NCI-H1694 treated with DMSO at 0.1 percent for 48 hours (cell line): ENCODE measurements at places on chromosomes 7 and 10.

DNA sequence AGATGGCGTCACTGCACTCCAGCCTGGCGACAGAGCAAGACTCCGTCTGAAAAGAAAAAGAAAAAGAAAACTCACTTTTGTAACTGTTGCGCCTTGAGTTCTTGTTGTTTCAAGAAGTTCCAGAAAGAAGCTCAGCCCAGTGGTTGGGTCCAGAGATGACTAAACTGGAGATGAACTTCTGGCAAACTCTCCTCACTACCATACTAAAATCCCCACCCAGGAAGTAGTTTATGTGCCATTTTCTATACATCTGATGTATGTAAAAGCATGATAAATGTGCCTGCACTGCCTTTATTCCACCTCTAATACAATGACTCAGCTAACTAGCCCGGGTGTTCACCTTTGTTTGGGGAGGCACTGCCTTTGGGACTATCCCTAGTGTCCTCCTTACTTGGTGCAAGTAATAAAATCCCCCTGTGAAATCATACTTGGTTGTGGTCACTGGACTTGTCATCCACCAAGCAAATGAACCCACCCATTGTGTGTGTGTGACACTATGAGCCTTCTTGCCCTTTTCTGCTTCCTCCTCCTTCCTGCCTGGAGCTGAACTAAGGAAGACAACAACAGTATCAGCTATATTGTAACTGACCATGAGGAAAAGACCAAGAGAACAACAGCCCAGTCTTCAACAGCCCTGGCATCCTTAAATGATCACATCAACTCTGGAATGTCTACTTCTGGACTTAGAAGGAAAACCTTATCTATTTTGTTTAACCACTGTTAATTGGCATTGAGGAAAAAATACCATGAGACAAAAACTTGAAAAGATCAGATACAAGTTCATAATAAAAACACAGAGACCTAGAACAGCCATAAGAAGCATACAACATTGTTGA is 33.6 kb downstream of the JMJD1C start:
- no peak for DNase-seq

GRCh38 chr10:63116452-63117072 is 16.6 kb upstream of the NRBF2 start:
- no peak for DNase-seq

- DNase-seq = no peak
Measured at GRCh38 chr7:99897322-99898022, 20.6 kb upstream of the OR2AE1 start.

GRCh38 chr10:16520900-16521299 is 779 bp downstream of the C1QL3 start:
- DNase-seq = peak; percentile 3

DNA sequence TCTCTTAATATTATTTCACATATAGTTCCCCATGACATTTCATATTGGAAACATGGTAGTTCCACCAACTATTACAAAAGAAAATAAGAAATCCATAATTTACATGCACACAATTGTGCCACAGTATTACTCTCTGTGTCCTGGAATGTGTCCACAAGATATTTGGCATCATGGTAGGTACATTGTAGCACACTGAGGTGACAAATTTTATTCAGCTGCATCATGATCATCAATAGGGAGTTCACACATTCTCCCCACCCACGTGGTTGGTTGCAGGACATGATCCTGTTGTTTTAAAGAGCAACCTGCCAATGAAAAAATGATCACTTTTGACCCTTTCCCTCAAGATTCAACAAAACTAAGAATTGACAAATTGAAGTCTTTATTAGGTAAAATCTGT is 67.1 kb upstream of the HECTD2 start:
- no peak for DNase-seq

DNA sequence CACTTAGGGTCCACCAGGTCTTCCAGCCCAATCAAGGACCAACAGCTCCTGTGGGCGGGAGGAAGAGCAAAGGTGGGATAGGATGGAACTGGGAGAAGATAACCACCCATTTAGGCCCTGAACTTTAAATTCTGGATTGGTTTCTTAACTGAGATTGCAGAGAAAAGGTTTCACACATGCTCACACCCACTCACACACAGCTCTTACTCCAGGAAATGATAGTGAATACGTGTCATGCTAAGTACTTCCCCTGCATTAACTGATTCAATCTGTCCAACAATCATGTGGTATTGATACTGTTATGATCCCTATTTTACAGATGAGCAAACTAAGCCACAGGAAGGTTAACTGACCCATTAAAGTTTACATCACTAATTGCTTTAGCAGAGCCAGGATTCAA is 4.6 kb upstream of the CYP3A4 start:
- DNase-seq = no peak

- DNase-seq = no peak
Measured at GRCh38 chr10:90168244-90168643, 466.9 kb downstream of the KIF20B start.
